Naive thymus-derived CD4-positive, alpha-beta T cell (primary cell): ENCODE measurements at places on chromosomes 7 and 10.

DNA sequence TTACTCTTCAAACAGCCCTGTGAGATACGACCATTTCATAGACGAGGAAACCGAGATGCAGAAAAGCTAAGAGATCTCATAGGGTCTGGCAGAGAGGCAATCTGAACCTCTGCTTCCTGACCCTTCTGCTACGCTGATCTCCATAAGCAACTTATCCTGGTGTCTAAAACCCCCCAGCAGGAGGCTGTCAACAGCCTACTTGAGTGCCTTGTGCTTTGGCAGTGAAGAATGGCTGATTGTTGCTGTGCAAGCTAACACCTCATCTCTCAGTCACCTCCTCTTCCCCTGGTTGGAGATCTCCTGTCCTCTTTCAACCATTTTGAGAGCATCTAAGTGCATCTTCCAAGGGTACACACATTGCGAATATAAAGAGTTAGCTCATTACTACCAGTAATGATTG lies 86.2 kb downstream of the AOAH start:
- DNase-seq = no peak

- DNase-seq = no peak
Measured at GRCh38 chr7:74084722-74085578, 1.3 kb downstream of the LIMK1 start.

DNA sequence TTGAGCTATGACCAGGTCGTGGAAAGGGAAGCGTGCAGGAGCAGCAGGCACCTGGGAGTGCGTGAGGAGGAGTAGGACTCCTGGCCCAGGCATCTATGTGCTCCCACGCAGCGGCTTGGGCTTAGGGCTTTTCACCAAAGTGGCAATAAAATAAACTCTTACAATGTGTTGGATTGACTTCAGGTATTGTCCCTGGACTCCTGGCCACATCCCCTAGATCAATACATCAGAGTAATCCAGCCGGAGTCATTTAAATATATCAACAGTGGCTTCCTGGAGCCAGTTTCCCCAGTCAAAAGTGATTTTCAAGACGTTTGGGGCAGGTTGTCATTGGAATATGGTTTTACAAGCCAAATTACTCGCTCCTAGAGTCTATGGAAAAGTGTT lies 344.4 kb downstream of the WDR11 start:
- no peak for DNase-seq

GRCh38 chr7:129271500-129272355 lies 46.9 kb downstream of the AHCYL2 start:
- peak; percentile 80 for DNase-seq

DNA sequence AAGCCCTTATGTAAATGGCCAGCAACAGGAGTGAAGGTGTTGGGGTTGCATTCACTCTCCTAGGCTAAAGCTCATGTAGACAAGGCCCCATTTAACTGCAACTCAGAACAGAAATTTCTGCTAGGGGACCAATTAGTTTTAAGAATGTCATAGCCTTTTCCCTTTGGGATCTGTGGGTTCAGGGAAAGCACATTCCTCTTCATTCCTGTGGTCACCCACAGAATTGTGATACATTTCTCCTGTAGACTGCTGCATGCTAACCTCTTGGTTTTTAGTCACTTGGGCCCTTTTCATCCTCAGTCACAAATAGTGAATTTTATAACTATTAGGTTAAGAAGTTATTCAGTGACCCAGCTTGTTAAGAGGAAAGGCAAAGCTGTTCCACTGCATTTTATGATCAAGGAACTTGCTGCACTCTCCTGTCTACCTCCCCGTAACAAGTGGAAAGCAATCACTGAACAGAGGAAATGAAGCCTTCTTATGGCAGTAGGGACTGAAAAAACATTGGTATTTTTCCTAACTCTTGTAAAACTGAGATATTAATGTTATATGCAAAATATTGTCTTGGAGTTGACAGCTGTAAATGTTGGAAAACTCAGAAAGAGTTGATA lies 124.9 kb downstream of the SND1 start:
- DNase-seq = no peak

GRCh38 chr7:29511337-29511736 lies 52.3 kb upstream of the PRR15 start:
- no peak for DNase-seq
